ENCODE measurements at places on chromosomes 3 and 15.

- DNase-seq: no peak
Measured at GRCh38 chr3:191768421-191768820, 307.5 kb downstream of the PYDC2 start.

DNA sequence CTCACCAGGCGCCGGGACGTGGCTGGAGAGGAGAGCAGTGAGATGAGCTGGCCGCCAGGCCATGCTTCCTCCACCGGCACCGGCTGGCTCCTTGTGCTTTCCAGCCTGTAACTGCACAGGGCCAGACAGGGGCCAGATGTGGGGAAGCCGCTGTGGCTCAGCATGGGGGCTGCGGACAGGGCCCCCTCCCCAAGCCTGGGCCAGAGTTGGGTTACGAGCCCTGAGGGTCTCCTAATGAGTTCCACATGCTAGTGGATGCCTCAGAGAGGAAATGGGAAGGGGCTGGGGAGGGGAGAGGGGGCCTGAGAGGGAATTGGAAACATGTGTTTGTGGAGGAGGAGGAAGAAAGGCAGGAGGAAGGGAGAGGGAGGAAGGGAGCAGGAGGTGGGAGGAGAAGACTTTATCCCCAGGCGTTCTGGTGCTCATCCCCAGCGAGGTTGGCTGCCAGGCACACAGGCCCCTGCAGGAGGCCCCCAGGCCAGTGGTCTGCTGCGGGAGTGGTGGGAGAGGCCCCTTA lies 11.7 kb upstream of the DUSP7 start:
- DNase-seq: no peak

- no peak for DNase-seq
Measured at GRCh38 chr3:136672457-136672856, 79.7 kb downstream of the STAG1 start.

DNA sequence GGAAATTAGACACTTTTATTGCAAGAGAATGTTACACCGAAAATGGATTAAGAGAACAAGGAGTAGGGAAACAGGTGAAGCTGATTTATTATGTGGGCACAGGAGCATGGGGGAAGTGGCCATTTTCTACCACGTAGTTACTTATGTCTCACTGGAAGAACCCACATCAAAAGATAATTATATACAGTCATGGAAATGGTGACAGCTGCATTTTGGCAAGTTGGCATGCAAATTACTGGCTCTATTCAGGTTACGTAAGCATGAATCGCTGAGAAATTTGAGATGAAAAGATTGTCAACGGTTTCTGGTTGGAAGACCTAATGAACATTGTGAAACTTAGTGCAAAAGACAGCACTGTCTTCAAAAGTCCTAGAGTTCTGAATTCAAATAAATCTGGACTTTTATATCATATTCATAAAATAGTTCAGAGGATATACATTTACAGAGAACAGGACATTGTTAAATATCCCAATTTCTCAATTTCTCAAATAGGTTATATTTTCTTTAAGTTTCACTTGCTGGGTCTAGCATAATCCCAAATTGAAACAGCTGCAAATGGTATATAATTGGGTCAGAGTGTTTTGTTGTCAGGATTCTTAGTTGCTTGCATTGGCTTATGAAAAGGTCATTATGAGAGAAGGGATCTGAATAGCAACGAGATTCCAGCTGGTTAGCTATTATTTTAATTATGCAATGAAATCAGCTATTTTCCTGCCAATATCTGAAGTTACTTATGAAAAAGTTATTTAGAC lies 567.8 kb downstream of the ZPLD1 start:
- DNase-seq: no peak

DNA sequence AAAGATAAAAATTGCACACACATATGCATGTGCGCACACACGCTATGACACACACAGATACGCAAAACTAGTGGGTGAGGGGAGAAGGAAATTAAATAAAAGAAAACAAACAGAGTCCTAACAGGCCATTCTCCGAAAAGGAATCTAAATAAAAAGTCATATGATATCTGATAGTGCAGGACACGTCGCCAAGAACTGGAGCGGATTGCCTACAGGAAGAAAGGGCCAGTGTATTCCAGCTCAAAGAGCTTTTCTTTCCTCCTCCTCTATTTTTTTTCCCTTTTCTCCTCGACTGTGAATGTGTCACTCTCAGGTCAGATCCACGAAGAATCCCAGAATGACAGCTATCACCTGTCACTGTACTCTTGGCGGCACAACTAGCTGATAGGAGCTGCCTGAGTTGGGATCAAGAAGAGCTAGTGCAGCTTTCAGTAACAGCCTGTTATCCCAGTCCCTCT lies 157.8 kb downstream of the TIGIT start:
- DNase-seq: no peak

DNA sequence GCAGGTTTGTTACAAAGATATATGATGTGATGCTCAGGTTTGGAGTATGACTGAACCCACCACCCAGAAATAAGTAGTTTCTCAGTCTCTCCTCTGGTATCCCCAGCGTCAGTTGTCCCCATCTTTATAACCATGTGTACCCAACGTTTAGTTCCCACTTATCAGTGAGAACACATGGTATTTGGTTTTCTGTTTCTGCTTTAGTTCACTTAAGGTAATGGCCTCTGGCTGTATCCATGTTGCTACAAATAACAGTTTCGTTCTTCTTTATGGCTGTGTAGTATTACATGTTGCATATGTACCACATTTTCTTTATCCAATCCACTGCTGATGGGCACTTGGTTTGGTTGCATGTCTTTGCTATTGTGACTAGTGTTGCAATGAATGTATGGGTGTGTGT lies 132.3 kb downstream of the LMLN start:
- DNase-seq: no peak

- no peak for DNase-seq
Measured at GRCh38 chr3:60577601-60578000, 673.7 kb downstream of the FHIT start.

GRCh38 chr3:129627350-129628168 lies 21.1 kb upstream of the PLXND1 start:
- peak; percentile 33 for DNase-seq

DNA sequence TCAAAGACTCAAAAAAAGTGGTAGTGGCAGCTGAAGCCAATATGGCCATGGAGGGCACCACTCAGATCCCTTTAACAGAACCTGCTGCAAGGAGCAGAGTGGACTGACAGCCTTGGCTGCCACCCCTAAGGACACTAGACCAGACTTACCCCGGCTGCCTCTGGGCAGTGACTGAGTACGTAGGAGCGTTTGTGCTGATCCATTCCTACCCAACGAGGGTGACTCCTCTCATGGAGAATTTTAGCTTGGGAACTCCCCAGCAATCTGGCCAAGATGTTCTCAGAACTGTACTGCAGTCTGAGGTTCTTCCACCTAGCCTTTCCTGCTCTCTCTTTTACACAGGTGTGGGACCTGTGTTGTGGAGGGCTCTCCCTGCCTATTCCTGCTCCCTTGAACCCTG lies 22.1 kb downstream of the CLEC3B start:
- DNase-seq: no peak

GRCh38 chr3:55524565-55525244 lies 37.6 kb upstream of the WNT5A start:
- no peak for DNase-seq

GRCh38 chr3:97960993-97961766 lies 11.1 kb downstream of the RIOX2 start:
- DNase-seq: no peak

DNA sequence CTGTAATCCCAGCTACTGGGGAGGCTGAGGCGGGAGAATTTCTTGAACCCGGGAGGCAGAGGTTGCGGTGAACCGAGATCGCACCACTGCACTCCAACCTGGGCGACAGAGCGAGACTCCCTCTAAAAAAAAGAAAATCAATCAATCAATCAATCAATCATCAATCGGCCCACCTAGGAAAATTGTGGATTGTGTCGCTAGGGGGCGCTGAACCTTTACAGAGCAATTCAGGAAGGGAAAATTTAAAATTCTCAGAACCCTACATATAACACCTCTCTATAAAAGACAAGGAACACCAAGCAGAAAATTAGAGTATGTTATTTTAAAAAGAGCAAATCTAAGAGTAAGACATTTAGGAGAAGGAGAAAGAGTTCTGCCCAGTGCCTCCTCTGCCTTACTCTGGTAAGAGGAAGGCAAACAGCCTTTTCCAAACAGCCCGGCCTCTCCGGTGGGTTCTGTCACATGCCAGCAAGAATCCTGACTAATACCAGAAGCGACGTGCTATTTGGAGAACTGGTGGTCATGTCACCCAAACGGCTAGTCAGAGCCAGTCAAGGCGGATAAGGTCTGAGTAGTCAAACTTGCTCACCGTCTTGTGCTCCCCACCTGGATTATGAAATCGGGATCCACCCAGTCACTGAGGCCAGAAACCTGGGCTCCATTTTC lies 22.3 kb upstream of the SMCO1 start:
- peak; percentile 54 for DNase-seq

- DNase-seq: no peak
Measured at GRCh38 chr3:51929420-51930003, 12.2 kb downstream of the RRP9 start.

- DNase-seq: no peak
Measured at GRCh38 chr15:99475754-99476412, 89.9 kb upstream of the MEF2A start.

- DNase-seq: no peak
Measured at GRCh38 chr15:58528188-58528870, 96.5 kb downstream of the LIPC start.

- no peak for DNase-seq
Measured at GRCh38 chr3:172324611-172325203, 123.5 kb downstream of the GHSR start.

DNA sequence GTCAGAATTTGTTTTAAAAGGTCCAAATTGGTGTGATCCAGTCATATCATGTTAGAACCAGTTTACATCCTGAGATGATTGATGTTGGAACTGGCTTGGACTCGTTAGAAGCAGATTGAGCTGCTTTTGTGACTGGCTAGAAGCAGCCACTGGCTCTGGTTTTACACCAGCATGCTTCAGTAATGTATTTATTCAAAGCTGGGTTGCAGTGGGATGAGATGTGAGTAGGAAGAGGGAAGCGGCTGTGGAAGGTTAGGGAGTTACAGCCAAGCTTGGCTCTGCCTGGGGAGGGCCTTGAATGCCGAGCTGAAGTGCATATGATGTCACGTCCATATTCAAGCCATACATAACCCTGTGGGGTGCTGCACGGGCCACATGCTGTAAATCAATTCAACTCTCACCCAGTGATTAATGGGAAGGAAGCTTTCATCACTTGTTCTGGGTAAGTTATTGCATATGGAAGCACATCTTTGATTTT lies 104.0 kb upstream of the SMAD3 start:
- no peak for DNase-seq

DNA sequence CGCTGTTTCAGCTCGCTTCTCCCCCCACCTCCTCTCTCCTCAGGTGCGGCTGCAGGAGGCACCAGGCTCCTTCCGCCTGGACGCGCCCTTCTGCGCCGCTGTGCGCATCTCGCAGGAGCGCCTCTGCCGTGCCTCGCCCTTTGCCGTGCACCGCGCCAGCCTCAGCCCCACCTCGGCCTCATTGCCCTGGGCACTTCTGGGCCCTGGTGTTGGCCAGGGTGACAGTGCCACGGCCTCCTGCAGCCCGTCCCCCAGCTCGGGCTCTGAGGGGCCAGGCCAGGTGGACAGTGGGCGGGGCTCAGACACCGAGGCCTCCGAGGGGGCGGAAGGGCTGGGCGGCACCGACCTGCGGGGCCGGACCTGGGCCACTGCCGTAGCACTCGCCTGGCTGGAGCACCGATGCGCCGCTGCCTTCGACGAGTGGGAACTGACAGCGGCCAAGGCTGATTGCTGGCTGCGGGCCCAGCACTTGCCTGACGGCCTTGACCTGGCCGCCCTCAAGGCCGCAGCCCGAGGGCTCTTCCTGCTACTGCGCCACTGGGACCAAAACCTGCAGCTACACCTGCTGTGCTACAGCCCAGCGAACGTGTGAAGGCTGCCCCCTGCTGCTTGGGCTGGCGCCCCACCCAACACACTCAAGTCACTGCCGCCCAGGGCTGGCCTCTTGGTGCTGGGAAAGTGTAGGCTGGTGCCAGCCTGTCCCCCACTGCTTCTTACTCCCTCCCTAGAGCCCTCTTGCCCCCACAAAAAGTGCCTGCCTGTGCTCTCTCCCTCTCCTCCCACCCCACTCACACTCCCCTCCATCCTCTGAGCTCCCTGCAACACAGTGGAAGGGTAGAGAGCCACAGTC lies 7.1 kb downstream of the ALG3 start:
- DNase-seq: no peak

DNA sequence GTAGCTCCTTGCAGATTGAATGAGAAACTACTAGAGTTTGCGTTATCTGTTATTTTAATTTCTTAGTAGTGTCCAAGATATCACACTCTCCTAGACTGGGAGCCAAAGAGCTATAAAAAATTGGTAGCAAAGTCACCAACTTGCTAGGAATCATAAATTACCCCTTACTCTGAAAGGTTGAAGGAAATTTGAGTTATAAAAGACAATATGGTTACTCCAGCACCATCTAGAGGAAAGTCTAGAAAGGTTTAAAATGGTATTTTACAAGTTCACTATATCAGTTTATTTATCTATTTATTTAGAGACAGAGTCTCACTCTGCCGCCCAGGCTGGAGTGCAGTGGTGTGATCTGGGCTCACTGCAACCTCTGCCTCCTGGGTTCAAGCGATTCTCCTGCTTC lies 121.6 kb downstream of the RBPMS2 start:
- DNase-seq: no peak

GRCh38 chr15:67843571-67844387 lies 3.9 kb upstream of the RNU6-1 start:
- no peak for DNase-seq

DNA sequence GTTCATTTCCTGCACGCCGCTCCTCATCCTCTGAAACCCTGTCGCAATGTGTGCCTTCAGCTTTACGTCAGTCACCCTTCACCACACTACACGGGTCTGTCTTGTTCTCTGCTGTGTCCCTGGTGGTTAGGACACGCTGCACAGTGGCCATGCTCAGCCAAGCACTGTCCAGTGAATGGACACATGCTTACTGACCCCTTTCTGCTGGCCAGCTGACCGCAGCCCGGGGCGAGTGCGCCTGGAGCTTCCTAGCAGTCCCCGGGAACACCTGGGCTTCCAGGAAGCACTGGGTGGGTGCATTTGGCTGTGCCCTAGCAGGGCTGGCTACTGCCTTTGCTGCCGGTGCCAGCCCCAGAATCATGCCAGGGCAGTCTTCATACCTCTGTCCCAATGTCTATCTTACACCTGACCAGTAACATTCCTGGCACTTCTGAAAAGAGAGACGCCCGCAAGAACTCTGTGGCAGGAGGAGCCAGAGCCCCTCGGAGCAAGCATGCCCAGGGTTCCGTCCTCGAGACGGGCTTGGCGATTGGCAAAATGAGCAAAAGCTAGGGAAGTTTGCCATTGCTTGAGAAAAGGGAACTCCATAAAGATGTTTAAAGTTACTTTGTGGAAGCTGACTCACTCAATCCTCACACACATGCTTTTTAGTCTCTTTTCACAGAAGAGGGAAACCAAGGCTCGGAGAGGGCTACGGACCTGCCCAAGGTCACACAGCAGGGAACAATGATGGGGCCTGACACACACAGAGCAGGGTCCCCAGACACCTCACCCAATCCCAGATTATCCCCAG lies 15.7 kb upstream of the ZXDC start:
- DNase-seq: no peak

- peak; percentile 7 for DNase-seq
Measured at GRCh38 chr15:59522988-59523461, 85.0 kb downstream of the FAM81A start.

GRCh38 chr3:156760333-156760732 lies 65.8 kb upstream of the LEKR1 start:
- no peak for DNase-seq

Measured in stimulated activated CD4-positive, alpha-beta T cell treated with anti-CD3 and anti-CD28 coated beads, TNF-alpha, amount 100 ng/mL, for 1 hour (primary cell).